ENCODE measurements at places on chromosomes 13 and 19.

DNA sequence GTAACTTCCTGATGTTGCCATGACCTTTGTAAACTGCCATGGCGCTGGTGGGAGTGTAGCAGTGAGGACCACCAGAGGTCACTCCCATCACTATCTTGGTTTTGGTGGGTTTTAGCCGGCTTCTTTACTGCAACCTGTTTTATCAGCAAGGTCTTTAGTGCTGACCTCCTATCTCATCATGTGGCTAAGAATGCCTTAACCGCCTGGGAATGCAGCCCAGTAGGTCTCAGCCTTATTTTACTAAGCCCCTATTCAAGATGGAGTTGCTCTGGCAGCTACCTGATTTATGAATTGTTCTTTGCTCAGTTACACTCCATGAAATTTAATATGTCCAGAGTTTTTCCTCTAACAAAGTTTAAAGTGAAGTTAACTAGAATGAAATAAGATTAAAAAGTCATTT lies 4.6 kb upstream of the EPS15L1 start:
- no peak for DNase-seq

DNA sequence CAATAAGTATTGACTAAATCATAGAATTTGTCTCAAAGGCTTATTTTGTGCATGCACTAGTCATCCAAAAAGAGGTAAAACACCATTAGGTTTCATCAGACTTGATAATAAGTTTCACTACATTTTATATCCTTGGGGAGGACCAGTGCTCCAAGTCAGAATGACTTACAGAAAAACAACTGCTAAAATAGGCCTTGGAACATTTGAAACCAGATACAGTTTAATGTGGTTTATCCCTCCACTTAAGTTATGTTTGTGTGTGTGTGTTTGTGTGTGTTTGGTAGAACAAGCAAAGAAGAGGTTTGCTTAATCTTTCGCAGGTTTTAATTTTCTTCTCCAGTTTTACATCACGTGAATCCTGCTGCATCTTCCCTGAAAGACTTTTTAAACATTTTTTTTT lies 570.9 kb downstream of the PCDH9 start:
- no peak for DNase-seq

- DNase-seq = no peak
These were observed 54.8 kb downstream of the ABCC4 start for GRCh38 chr13:95246292-95247082.

DNA sequence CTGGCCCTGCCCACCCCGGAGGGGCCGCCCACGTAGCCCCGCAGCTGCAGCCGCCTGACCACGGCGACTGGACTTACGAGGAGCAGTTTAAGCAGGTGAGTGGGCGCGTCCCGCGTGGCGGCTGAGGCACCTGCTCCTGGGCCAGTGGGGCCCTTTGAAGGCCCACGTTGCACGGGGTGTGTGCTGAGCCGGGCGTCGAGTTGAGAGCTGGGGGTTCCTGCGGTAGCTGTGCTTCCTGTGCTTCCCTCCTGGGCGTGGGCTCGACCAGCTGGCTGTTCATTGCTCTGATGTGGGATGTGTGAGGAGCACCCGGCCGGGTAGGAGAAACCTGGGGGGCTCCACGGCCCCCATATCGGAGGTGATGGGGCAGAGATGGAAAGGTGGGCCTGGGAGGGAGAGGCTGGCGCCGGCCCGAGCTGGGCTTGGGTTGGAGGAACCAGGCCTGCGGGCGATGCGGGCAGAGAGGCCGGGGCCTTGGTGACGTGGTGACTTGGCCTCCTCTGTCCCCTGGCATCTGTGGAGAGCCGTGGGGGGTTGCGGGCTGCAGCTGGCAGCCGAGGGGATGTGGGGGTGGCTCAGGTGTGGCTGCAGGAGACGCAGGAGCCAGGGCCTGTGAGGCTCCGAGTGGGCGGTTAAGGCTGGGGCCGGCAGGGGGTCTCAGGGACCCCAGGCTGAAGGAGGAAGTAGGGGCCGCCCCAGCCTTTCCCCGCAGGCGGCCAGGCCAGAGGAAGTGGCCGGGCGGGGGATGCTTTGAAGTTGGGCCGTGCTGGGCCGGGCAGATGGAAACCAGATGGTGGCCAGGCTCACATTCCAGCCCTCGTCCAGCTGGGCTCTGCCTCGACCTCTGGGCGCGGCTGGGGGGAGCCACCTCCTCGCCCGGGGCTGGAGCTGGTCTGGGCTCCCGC lies 7.1 kb downstream of the ARID3A start:
- DNase-seq = peak; percentile 94

DNA sequence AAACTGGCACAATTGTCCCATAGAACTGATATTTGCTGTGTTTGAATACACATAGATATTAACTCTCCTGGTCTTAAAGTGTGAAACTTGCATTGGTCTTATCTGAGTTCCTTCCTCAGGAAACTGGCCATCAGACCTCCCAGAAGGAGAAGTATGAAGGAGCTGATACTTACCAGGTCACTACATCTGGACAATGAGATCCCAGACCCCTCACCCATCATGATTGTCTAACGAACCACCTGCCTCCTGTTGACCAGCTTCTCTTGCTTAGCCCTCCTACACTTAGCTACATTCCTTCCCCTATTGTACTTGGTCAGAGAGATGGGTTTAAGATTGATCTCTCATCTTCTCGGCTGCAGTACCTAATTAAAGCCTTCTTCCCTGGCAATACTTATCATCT lies 413.3 kb downstream of the KCTD12 start:
- DNase-seq = no peak

DNA sequence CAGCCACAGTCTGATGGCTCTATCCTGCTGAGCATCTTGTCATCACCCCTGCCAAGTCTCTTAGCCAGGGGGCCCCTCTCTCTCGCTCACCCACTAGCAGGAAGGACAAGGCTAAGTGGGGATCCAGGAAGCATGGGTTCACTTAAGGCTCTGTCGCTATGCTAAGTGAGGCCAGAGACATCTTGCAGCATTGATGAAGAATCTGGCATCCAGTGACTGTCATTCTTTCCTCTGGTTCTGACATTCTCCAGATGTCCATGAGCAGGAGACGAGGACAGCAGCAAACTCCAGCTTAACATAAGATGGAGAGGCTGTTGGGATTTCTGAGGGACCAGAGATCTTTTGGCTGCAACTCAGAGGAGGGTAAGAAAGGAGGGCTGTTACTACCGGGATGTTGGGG lies 230.2 kb downstream of the TSHZ3 start:
- DNase-seq = peak; percentile 30

- DNase-seq = no peak
These were observed 51.6 kb upstream of the F7 start for GRCh38 chr13:113053801-113054604.

Measured in AG08395 (cell line).